ENCODE measurements at places on chromosomes 13 and 19. TPM values are rescaled to one million over a fixed set of nuclear protein-coding genes. Genes with fewer than 3 reads are reported as not detected.

Gene ZNF793
- total RNA-seq, result 2.3 TPM

Gene ANKLE1
- 0.55 TPM for total RNA-seq

Gene PSG3
- not detected for total RNA-seq

Gene STOML3
- not detected for total RNA-seq

Gene RAB3D
- 21.7 TPM for total RNA-seq

Gene LIPE
- 1,893 TPM for total RNA-seq

Gene TDRD12
- total RNA-seq, result not detected

Gene BST2
- 185 TPM for total RNA-seq

Gene METTL21C
- total RNA-seq, result not detected

Gene CD177
- total RNA-seq, result 14.2 TPM

Gene FUT2
- total RNA-seq, result 0.19 TPM

Gene ZNF791
- 24.1 TPM for total RNA-seq

Gene FGF21
- not detected for total RNA-seq

Gene PCDH20
- total RNA-seq, result 0.10 TPM

Gene ONECUT3
- total RNA-seq, result not detected

Gene ZNF324
- total RNA-seq, result 6.7 TPM

Gene SHISA7
- not detected for total RNA-seq

Gene IQCN
- 2.8 TPM for total RNA-seq

Gene PBX4
- total RNA-seq, result 2.0 TPM

Gene BSG
- 396 TPM for total RNA-seq

Gene KLK7
- not detected for total RNA-seq

Gene APC2
- 0.10 TPM for total RNA-seq

Gene MTUS2
- total RNA-seq, result not detected

Gene CEACAM5
- total RNA-seq, result 0.35 TPM

Gene TEX29
- 0.67 TPM for total RNA-seq

Gene PTGER1
- total RNA-seq, result 0.55 TPM

Gene CXCL17
- not detected for total RNA-seq

Gene CFAP97D2
- not detected for total RNA-seq

Gene FCAR
- 16.3 TPM for total RNA-seq

Gene MUC16
- total RNA-seq, result 0.90 TPM
